ENCODE measurements at places on chromosomes 12 and 14. TPM values are rescaled to one million over a fixed set of nuclear protein-coding genes. Genes with fewer than 3 reads are reported as not detected.

GRCh38 chr14:93064411-93065271, 51.1 kb downstream of the ITPK1 start:
- no peaks in the 10 kb centered on the region for H3K27me3 ChIP-seq
- H3K27ac ChIP-seq: peak overlapping the region; percentile 88
- H3K4me1 ChIP-seq: peaks cover 88% of the 10 kb centered on the region
- H3K4me3 ChIP-seq: peak overlapping the region; percentile 79
- DNase-seq: no peak
- no peaks in the 10 kb centered on the region for H3K36me3 ChIP-seq

The APOF gene
- not detected for total RNA-seq

DNA sequence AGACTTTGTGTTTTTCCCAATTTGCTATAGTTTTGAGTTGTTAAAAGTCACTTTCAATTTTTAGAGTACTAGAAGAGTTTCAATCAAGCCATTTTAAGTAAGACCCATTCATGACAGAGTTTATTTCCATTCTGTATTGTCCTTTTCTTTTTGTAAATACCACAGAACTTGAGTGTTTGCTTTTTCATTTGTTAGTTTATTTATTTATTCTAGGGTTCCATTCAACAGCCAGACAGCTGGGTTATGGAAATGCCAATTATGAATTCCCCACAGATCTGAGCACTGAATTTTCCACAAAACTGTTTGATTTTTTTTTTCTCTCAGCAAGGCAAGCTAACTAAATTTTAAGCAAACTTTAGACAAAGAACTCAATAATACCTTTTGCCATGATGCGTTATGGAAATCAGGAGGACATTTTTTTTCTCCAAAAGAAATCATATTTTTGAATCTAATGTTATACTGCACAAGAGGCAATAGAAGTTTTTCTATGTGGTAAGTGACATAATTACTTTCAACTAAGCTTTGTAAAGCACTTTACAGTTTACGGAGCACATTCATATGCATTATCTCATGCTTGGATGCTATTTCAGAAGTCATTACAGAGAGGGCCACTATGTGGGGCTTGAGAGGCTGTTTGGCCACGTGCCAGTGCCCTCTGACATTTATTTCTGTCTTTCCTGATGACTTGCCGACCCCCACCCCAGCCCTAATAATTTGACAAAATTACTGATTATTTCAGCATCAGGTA, 181.5 kb downstream of the VRK1 start:
- H3K36me3 ChIP-seq: peaks cover 31% of the 10 kb centered on the region
- H3K27ac ChIP-seq: no peak overlapping the region
- H3K4me3 ChIP-seq: no peak overlapping the region
- H3K4me1 ChIP-seq: peaks cover 4% of the 10 kb centered on the region
- no peak for DNase-seq
- H3K27me3 ChIP-seq: peaks cover 1% of the 10 kb centered on the region

- no peak overlapping the region for H3K4me3 ChIP-seq
- H3K36me3 ChIP-seq: peaks cover 7% of the 10 kb centered on the region
- no peak for DNase-seq
- no peaks in the 10 kb centered on the region for H3K4me1 ChIP-seq
These were observed 436.5 kb downstream of the TMEM132D start for GRCh38 chr12:129467289-129467688.

DNA sequence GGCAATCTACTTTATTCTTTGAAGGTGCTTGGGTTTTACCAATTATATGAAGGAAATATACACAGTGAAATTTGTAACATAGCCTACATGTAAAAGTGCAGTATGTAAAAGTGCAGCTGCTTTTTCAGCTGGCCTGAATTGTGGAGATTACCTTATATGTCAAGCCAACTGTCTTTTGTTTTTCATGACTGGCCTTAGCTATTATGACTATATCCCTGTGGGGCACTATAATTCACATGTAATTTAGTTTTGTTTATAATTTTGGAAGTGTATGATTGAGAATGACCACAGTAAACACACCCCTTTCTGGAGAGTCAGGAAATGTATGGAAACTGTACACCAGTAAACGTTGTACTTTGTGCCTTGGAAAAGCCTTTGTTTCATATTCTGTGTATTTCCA, 435.0 kb upstream of the STXBP6 start:
- H3K27me3 ChIP-seq: no peaks in the 10 kb centered on the region
- no peak for DNase-seq
- no peak overlapping the region for H3K27ac ChIP-seq

DNA sequence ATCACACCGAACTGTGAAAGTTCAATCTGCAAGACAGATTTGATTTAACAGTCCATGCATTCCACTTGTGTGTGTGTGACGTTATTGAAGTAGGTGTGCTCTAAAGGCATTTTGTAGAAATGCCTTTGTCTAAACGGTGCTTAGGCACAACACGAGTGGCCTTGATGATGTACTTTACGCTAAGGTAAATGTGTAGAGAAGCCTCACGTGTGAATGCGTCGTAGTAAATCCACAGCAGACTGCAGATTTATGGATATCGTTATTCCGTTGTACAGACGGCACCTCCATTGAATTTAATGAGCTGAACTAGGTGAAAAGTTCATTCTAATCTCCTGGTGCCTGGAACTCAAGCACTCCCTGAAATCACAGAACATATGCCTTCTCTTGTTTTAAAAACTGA, 202.8 kb upstream of the STXBP6 start:
- no peak overlapping the region for H3K4me3 ChIP-seq
- no peaks in the 10 kb centered on the region for H3K4me1 ChIP-seq
- H3K27ac ChIP-seq: no peak overlapping the region
- H3K27me3 ChIP-seq: no peaks in the 10 kb centered on the region

DNA sequence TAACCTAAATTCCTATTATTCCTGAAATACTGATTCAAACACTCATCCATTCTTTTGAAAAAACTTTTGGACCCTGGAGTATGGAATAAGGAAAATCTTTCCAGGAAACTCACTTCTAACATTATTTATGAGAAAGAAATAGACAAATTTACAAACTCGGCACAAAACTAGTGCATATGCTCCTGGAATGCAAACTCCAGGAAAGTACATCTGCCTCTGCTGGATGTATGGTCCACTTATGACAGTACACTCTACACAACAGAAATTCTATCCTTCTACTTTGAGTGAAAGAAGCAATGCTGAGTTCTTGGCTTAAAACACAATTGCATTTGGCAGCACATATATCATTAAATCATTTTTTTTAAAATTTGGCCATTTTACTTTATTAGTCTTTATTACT, 700.5 kb upstream of the STXBP6 start:
- no peak overlapping the region for H3K27ac ChIP-seq
- H3K4me3 ChIP-seq: no peak overlapping the region
- DNase-seq: no peak
- no peaks in the 10 kb centered on the region for H3K27me3 ChIP-seq
- no peaks in the 10 kb centered on the region for H3K4me1 ChIP-seq
- H3K36me3 ChIP-seq: no peaks in the 10 kb centered on the region

DNA sequence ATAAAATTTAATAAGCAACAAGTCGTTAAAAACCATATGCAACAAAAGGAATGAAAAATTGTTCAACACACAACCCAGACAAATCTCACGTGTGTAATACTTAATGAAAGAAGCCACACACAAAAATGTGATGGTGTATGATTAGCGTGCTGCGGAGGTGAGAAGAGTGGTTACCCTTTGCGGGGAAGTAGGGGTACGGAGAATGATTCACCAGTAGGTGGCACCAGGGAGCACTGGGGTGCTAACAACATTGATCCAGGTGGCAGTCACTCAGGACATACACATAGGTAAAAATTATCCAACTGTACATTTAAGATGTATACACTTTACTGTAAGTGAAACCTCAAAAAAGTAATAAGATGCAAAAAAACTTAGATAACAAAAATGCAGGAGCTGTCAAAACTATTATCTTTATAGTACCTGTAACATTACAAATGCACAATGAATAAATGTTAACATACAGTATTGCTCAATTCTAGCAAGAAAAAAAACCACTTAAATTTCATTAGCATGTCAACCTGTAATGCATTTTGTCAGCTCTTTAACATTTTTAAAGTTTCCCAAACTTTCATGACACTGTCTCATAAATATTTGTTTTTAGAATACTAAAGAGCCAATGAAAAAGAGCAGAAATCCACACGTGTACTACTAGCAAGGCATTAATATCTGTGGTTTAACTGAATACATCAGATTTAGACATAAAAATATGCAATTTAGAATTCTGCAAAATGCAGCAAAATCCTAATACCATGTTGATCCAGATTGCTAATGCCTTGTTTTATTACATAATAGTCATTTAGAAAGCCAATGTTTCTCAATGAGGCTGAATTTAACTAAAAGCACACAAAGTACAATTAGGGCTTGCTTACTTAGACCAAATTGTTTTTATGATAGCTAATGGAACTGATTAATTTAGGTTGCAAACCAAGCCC, 46.7 kb downstream of the TMCC3 start:
- H3K4me3 ChIP-seq: no peak overlapping the region
- H3K27me3 ChIP-seq: peaks cover 16% of the 10 kb centered on the region

DNA sequence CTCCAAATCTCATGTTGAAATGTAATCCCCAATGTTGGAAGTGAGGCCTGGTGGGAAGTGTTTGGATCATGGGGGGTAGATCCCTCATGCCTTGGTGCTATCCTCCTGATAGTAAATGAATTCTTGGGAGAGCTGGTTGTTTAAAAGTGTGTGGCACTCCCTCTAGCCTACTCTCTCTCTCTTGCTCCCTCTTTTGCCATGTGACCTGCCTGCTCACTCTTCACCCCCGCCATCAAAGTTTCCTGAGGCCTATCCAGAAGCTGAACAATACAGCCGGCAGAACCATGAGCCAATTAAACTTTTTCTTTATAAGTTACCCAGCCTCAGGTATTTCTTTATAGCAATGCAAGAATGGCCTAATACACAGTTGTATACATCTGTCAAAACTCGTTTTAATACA, 62.5 kb downstream of the BCL2L14 start:
- no peak overlapping the region for H3K27ac ChIP-seq
- H3K4me1 ChIP-seq: no peaks in the 10 kb centered on the region
- no peak overlapping the region for H3K4me3 ChIP-seq
- DNase-seq: no peak
- no peaks in the 10 kb centered on the region for H3K27me3 ChIP-seq

GRCh38 chr14:102805941-102806340, 28.7 kb downstream of the TRAF3 start:
- no peaks in the 10 kb centered on the region for H3K27me3 ChIP-seq
- no peak overlapping the region for H3K4me3 ChIP-seq
- H3K36me3 ChIP-seq: no peaks in the 10 kb centered on the region
- peak overlapping the region; percentile 83 for H3K27ac ChIP-seq
- no peak for DNase-seq
- H3K4me1 ChIP-seq: peaks cover 73% of the 10 kb centered on the region

GRCh38 chr12:49868952-49869815, 26.3 kb upstream of the BCDIN3D start:
- DNase-seq: no peak
- no peak overlapping the region for H3K4me3 ChIP-seq
- no peak overlapping the region for H3K27ac ChIP-seq
- no peaks in the 10 kb centered on the region for H3K36me3 ChIP-seq
- H3K4me1 ChIP-seq: peaks cover 5% of the 10 kb centered on the region

The STXBP6 gene
- not detected for total RNA-seq

DNA sequence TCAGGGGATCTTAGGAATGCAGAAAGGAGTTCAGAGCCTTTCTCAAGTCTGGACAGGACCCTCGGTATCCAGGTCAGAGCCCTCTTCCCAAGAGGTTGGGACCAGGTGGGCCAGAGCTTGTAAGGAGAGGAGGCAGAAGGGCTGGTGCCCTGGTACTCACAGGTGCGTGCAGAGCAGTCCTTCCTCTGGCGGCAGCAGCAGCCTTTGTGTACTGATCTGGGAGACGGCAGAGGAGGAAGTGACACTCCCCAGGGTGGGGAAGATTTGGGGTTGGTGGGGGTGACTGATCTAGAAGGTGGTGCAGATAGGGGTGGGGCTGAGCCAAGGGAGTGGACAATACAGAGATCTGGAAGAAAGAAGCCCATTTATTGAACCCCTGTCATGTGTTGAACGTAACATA, at the start of gene ITGB7:
TSS of gene ITGB7 (minus strand) at position 210 of the 400 bp plus-strand sequence. CDS start 6,808 bp downstream, outside the sequence.
- H3K27me3 ChIP-seq: no peaks in the 10 kb centered on the region
- peak; percentile 60 for DNase-seq
- peak within 1 kb of the TSS; percentile 94 for H3K27ac ChIP-seq
- H3K4me1 ChIP-seq: peaks cover 41% of the 10 kb centered on the region
- H3K36me3 ChIP-seq: peaks cover 3% of the 10 kb centered on the region

DNA sequence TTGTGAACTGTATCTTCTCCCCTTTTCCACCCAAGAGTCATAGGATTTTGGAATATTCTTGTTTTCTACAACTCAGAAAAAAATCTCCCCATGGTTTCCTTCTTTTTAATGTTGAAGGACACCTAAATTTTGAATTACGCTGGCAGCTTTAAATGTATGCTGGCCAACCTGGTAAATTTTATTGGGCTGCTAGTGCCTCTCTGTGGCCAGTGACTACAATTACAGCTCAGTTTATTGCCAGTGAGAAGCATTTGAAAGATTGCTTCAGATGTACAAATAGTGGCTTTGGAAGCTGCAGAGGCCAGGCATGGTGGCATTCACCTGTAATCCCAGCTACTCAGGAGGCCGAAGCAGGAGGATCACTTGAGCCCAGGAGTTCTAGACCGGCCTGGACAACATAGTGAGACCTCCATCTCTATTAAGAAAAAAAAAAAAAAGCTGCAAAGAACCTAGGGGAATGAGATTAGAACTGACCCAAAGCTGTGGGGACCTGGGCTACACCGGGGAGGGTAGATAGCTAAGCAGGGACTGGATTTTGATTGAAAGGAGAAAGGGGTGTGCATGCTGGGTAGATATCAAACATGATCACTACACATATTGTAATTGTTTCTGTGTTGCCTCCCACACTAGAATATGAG, 7.6 kb upstream of the RAB21 start:
- peak; percentile 18 for DNase-seq
- H3K27me3 ChIP-seq: peaks cover 7% of the 10 kb centered on the region

DNA sequence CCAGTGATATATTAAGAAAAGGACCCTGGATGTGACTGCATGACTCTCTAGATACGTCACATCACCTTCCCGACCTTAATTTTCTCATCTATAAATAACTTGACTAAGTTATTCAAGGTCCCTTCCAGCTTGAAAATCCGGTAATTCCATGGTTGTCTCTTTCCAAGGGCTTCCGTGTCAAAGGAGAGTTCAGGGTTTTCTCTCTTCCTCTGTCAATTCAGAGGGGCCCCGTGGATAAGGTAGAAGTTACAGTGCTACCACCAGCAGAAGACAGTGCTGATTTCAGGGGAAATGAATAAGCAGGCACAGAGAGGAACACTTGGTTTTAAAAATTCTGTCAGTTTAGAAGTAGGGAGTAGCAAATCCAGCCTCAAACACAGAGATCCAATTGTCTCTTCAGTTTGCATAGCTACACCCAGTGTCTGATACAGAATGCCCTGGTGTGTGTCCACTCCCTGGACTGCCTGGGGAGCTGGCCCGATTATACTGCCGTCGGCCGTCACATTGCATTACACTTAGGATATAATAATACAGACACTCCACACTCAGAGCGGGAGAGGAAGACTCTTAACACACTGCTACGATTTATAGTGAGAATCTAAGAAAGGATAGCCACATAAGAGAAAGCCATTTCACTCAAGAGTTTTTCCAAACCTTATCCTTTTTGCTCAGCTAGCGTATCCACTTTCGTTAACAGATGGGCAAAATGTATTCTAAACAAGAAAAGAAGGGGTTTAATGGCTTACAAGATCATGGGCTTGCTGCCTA, 54.7 kb upstream of the GTF2A1 start:
- no peaks in the 10 kb centered on the region for H3K27me3 ChIP-seq
- no peak for DNase-seq
- no peaks in the 10 kb centered on the region for H3K4me1 ChIP-seq
- no peak overlapping the region for H3K27ac ChIP-seq

All from naive thymus-derived CD8-positive, alpha-beta T cell (primary cell).